ENCODE measurements at places on chromosomes 16 and 17. TPM values are rescaled to one million over a fixed set of nuclear protein-coding genes. Genes with fewer than 3 reads are reported as not detected.

- no peak for DNase-seq
Observed at GRCh38 chr17:71446645-71447437, 674.0 kb upstream of the SOX9 start.

DNA sequence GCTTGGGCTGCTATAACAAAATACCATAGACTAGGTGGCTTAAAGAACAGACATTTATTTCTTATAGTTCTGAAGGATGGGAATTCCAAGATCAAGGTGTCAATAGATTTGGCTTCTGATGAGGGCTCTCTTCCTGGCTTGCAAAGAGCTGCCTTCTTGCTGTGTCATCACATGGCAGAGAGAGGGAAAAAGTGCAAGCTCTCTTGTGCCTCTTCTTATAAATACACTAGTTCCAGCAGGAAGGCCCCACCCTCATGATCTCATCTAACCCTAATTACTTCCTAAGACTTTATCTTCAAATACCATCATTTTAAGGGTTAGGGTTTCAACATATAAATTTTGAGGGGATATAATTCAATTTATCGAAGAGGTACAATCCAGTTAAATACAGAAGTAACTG is 30.6 kb downstream of the ABCA9 start:
- no peak for DNase-seq

GRCh38 chr17:34758718-34759117 is 179.3 kb downstream of the TMEM132E start:
- DNase-seq: no peak

TNFRSF17 gene
- total RNA-seq: not detected
